ENCODE measurements at places on chromosomes 16 and 17.

- DNase-seq: no peak
These were observed 549.0 kb downstream of the HS3ST4 start for GRCh38 chr16:26240807-26241206.

- DNase-seq: no peak
These were observed 2.3 kb upstream of the PAQR4 start for GRCh38 chr16:2966808-2967191.

DNA sequence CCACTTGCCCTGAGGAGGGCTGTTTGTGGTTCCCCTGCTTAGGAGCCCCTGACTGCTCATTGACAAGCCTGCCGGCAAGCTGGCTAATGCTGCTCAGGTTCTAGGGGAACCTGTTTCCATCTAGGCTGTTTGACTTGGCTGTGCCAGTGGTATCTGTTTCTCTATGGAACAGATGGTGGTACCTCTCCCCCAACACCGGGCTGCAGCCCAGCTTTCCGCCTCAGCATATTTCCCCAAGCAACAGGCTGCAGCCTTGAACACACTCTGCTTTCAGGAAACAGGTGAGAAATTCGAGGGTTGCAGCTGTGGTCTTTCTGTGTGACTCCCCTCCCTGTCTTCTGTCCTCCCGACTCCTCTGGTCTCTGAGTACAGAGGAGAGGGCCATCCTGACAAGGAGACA, 132.3 kb downstream of the TMEM132E start:
- no peak for DNase-seq

- no peak for DNase-seq
These were observed 42.5 kb downstream of the TMEM11 start for GRCh38 chr17:21171309-21171922.

GRCh38 chr16:88351491-88352101, 31.2 kb upstream of the ZNF469 start:
- no peak for DNase-seq

DNA sequence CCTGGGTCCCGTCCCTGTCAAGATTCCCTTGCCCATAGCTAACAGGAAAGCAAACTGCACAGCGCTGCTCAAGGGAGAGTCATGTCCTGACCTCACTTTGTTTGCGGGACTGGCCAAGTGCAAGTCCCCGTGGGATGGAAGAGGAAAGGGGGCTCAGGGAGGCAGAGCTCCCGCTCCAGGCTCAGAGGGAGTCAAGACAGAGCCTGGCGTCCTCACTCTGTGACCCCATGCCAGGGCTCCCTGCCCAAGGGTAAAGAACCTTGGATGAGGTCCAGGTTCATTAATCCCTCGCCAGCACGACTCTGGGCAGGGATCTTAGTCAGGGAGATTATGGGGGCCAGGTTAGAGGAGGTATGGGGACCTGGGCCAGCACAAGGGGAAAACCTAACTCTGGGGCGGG, 51.5 kb upstream of the CBX4 start:
- DNase-seq: no peak

DNA sequence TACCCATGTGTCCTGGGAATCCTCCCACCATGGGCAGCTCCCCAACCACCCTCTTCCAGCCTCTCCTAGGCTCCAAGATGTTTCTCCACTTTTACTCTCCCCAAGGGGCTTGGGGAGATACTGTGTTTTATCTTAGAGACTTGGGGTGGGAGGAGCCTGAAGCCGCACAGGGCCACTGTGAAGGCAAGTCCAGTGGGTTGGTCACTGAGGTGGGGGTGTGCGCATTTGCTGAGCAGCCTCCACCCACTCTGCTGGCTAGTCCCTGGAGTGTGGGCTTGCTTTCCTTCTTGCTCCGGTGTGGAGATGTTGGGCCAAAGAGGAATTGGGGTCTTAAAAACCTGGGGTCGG, 4.1 kb upstream of the CLDN9 start:
- no peak for DNase-seq

DNA sequence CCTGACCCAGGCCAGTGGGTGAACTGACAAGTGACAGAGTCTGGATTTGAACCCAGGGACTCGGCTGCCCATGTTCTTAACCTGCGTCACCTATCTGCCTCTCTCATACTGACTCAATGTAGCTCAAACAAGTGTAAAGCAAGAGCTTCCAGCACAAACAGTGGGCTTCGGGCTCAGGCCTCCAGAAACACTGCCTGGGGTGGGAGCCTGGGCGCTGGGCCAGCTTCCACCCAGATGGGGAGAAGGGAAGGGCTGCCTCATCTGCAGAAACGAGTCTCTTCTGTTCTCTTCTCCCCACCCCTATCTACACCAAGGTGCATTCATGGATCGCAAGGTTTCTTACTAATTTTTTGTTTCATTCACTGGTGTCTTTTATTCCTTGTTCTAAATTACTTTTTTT, 1.3 kb downstream of the CDRT4 start:
- no peak for DNase-seq

GRCh38 chr17:81371910-81372760, 23.1 kb upstream of the BAHCC1 start:
- DNase-seq: no peak

DNA sequence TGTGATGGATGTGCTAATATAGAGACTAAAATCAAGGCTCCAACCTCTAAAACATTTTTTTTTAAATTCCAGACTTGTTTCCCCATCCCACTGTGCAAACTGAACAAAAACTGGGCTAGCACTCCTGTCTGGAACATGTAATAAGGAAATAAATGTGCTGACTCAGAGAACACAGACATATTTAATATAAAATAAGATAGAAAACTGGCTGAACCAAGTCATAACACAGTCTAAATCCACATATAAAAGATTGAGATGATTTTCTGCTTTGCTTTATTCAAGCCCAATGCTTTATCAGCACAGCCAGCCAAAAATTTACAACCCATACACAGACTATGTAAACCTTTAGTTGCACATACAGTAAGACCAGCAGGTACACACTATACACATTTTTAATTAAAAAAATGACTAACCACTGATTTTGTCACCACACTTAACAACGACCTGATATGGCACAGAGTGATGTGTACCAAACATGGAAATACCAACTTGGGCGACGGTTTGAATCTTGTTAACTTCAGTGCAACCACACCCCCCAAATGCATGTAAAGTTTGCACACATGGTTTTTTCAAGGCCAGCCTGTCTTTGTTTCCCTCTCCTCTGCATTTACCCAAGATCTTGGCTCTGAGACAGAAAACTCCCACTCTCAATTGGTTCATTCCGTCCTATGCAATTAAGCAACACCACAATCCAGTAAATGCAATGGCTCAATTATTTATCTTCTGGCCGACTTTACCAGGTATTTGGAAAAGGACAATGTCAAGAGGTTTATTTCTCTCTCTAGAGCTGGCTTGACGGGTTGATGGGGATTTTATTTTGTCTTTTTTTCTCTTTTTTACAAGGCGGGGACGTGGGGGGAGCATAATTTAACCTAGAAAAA, 1.2 kb downstream of the STAT3 start:
- no peak for DNase-seq

DNA sequence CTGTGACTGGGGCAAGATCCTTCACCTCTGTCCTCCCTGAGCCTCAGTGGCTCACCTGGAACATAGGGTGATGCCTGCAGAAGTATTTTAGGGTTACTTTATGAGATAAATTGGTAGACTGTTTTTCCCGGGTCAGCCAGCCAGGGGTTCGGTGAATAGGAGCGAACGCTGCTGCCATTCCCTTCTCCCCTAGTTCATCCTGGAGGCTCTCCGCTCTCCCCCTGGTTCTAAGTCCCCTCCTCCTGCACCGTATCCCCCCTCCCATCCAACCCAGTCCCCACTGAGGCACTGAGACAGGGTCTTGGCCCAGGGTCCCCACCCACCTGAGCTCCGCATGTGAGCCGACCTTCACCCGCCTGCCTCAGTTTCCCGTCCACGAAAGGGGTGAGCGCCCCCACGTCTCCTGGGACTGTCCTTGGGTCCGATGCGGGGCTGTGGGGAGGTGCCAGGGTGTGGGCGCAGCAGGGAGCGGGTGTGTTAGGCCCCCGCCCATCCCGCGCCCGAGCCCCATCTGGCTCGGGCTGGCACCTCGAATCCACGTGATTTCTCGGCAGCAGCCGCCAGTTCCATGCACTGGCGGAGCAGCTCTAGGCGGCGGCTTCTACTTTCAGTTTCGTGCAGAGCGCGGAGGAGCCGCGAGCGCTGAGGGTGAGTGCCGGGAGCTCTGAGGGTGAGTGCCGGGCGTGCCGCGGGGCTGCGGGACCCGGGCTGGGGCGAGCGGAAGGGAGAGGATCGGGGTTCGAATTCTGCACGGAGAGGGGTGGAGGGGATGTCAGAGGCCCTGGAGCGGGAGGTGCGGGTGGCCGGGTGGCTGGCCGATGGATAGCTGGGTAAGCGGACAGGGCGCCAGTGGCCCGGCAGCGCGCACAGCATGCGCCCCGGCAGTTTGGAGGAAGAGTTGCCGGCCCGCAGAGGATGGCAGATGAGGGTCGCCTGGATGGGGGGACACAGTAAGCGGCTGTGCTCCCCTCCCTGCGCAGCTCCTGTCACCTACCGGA, at the start of gene NLRC5:
TSS of gene NLRC5 (plus strand) at position 610 of the 998 bp plus-strand sequence. CDS start 31,156 bp downstream, outside the sequence.
- peak; percentile 45 for DNase-seq

- no peak for DNase-seq
These were observed 180.5 kb upstream of the ZNF469 start for GRCh38 chr16:88202207-88202745.

- DNase-seq: no peak
These were observed 47.7 kb downstream of the CFDP1 start for GRCh38 chr16:75385507-75386152.

DNA sequence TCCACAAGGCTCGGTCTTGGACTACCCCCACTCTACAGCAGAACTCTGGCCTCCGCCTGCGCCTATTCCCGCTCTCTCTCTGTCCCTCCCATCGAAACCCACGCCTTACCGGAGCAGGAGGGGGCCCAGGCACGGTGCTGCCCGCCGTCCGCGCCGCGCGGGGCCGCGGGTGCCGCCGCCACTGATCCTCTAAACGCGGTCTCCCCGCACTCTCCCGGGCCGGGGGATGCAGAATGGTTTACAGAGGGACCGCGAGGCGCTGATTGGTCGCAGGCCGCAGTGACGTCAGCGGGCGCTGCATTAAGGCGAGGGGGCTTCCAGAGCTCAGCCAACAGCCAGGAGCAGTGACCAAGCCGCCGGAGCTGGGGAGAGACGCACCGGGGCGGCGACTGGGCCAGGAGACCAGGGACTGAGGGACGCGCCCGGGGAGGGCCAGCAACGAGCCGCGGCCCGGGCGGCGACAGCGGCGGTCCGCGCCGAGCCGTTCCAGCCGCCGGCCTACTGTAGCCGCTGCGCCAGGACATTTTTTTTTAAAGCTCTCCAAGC, 747 bp upstream of the LHX1 start:
- DNase-seq: no peak

DNA sequence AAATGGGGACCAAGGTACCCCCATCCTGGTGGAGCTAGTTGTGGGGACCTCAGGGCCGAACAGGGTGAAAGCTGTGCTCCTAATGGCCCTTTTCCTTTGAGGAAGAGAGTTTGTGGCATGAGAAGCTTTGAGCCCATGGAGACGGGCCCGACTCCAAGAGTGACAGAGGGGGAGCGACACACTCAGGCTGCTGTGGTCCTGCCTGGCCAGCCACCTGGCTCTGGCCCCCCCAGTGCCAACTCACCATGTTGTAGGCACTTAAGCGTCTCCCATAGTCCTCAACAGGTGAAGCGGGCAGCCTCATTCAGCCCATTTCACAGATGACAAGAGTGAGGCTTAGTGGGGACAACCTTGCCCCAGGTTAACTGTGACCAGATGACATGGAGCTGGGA, 1.6 kb downstream of the IL21R start:
- no peak for DNase-seq

GRCh38 chr17:47905221-47905733, 9.2 kb downstream of the SP2 start:
- DNase-seq: no peak

DNA sequence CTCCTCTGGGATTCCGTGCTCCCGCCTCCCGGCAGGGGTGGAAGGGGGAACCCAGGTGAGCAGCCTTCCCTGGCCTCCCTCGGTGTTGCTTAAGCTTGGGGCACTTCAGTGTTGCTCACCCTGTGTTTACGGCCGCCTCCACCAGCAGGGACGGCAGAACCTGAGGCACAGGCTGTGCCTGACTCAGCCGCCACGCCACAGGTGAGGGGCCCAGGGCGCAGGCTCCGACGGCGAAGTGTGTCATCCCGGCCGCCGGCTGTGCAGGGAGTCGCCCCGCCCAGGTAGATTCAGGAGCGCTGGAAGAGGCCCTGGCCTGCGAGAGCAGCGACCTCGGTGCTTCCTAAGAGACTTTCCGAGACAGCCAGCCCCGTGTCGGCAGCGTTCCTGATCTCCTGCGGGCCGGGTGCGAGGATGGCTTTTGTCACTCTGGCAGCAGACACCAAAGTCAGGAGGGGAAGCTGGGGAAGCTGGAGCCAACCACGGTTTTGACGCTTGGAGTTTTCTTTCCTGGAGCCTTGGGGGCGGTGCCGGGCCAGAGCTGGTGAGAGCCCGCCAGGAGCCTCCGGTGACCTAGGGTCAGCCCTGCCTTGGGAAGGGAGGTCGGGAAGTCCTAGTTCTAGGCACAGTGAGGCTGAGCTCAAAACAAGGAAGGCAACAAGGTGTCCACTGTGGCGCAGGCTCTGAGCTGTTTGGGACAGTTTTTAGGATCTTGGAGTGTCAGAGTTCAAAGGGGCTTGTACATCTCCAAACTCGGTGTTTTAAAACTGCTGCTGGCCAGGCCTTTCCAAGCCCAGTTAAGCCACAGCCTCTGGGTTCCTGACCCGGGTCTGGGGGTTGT, 2.1 kb downstream of the GSE1 start:
- DNase-seq: peak; percentile 58

DNA sequence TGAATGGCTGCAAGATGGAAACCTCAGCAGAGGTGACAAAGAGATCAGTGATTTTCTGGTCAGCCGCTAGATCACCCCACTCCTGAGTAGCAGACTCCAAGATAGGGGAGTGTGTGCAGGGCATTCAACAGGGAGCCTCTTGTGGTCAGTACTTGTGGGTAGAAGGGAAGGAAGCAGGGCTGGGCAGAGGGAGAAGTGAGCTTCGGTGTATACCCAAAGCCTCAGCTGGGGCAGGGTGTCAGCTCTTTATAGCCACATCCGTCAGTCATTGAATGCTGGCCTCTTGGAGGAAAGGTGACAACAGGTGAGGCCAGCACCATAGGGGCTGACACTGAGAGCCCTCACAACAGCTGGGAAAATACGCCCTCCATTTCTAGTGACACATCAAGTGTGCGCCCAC, 2.2 kb upstream of the SLC12A3 start:
- DNase-seq: no peak

- DNase-seq: no peak
These were observed 1.8 kb downstream of the RPL38 start for GRCh38 chr17:74205274-74205673.

DNA sequence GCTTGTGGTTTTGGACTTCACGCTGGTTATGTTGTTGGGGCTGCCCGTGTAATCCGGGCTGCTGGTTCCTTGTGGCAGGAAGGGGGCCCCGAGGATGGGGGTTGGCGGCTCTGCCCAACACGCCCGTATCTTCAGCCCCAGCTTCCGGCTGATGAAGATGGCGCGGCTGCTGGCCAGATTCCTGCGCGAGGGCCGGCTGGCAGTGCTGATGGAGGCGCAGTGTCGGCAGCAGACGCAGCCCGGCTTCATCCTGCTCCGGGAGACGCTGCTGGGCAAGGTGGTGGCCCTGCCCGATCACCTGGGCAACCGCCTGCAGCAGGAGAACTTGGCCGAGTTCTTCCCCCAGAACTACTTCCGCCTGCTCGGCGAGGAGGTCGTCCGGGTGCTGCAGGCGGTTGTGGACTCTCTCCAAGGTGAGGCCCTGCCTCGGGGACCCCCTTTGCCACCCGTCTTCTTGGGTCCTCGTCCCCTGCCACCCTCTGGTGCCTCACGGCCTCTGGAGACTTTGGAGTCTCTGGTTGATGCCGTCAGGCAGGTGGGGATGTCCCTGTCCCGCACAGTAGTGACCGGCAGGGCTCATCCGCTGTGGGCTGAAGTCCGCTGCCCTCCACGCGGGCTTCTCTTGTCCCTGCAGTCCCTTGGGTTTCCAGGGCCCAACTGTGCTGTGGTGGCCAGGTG, 2.2 kb downstream of the TELO2 start:
- DNase-seq: no peak

All from NCI-H510A (cell line).